ENCODE measurements at places on chromosomes 1 and 21.

DNA sequence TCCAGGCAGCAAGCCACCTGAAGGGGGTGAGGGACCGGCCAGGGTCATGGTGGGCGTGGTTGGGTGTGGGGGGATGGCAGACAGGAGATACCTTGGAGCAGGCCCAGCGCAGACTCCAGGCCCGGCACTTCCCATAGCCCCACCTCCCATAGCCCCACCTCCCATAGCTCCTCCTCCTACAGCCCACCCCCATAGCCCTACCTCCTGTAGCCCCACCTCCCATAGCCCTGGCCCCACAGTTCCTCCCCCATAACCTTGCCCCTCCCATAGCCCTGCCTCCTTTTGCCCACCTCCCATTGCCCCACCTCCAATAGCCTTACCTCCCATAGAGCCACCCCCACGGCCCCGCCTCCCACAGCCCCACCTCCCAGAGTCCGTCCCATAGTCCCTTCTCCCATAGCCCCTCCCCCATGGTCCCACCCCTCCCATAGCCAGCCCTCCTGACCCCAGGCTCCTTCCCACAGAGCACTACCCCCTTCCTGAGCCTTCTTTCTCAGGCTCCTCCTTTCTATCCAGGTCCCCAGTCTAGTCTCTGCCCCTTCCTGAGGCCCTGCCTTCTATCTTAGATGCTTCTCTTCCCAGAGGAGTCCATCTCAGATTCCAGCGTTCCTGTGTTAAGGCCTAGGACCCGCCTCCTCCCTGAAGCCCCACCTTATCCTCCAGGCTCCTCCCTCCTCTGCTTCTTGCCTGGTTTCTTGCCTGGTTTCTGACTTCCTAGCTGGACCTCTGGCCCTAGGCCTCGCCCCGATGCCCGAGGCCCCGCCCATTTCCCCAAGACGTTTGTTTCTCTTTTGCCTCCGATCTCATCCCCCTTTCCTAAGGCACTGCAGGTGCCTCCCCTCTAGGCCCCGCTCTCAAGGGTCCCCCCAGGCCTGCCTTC lies 46.8 kb downstream of the PTPRU start:
- peak; percentile 35 for DNase-seq

DNA sequence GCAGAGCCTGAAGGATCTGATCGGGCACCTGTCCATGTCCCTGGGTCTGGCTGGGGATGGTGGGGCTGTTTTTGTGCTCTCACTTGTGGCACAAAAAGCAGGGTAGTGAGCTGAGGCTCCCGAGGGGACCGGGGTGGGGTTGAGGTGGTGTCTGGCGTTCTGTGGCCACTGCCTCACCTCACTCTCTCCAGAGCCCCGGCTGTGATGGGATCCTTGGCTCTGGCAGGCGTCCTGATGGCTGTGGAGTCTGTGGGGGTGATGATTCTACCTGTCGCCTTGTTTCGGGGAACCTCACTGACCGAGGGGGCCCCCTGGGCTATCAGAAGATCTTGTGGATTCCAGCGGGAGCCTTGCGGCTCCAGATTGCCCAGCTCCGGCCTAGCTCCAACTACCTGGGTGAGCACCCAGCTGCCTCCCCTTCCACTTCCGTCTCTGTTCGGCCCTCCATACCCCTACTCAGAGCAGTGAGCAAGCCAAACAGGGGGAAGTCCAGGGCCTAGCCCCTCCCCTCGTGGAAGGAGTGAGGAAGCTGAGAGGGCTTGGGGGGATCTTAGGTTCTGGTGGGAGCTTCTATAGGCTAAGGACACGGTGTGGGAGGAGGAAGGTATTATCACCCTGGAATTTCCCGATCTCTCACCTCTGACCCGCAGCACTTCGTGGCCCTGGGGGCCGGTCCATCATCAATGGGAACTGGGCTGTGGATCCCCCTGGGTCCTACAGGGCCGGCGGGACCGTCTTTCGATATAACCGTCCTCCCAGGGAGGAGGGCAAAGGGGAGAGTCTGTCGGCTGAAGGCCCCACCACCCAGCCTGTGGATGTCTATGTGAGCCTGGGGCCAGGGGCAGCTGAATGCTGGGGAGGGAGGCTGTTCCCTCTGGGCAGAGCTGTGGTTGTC lies 7.0 kb downstream of the ADAMTSL4 start:
- no peak for DNase-seq

DNA sequence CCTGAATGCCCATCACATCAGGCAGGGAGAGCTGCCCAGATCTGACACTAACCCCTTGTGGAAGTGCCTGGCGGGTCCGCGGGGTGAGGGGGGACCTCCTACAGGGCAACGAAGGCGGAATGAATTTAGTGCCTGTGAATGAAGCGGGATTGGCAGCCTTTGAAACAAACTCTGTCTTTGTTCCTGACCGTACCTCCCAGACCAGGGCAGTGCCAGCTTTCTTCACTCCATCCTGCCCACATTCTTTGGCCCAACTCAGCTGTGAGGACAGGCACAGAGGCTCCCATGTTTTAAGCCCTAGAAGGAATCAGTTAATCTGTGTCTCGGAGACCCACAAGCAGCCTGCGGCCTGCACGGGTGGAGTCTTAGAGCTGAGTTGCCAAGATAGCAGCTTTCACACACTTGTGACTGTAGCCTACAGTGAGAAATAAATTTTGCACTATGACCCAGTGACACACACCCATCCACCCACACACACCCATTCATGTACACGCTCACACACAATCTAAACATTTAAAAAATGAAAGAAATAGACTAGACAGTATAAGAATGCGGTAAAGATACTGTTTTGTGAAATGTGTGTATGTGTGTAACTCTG lies 60.1 kb upstream of the USP24 start:
- DNase-seq = no peak

DNA sequence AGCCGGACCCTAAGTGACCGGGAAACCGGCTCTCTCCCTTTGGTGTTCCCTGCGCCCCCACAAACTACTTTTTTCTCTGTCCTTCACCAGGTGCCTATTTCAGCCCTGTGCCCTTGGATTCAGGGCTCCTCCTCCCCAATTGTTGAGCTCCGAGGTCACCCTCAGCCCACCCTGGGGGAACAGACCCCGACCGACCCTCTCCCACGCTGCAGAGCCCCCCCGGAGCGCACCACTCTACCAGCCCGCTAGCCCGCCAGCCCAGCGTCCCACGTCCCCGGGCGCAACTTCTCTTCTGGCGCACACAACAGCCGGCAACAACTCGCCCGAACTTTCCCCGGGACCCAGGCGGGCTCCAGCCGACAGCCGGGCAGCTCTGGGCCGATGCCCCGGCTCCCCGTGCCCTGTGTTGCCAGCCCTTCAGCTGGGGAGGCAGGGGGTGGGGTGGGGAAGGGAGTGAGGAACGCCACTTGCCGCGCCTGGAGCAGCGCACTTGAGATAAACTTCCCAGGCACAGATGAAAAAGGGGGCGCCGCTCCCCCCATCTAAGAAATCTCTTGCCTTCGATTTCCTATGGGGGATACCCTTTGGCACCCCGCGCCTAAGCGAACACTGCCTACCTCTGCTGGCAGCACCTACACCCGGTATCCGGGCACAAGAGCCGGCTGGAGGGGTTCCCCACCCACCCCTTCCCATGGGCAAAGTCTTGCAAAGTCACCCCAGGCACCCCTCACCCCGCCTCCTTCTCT lies 997 bp downstream of the CASZ1 start:
- DNase-seq = no peak

DNA sequence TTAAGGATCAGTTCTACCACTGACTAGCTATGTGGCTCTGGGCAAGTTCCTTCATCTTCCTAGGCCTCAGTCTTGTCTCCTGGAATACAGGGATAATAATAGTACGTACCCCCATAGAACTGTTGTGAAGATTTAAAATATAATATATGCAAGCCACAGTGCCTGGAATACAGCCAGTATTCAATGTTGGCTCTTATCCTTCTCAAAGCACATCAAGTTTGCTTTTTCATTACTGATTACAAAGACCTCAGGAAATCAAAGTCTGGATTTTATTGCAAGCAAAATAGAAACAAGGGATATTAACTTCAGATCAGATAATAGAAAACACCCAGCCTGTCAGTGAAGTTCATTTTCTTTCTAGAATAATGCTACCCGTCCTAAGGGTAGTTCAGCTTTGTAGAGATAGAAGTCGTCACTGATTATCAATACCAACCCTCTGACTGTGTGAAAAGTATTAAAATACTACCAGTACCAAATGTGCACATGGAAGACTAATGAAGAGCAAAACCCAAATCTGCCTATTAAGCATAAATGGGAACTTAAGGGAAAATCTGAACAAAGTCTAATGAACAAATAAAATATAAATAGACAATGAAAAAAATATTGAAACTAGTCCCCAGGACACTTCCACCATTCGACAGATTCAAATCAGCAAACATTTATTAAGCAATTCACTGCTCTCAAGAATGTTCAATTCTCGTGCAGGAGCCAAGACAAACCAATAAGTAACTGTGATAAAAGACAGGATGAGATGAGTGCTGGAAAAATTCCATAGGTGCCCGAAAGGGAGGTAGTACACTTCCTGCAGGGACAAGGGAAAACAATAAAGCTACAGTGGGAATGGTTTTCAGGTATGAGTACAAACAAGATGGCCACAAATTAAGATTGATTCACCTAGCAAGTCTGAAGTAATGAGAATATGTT lies 206.2 kb downstream of the SMYD3 start:
- DNase-seq = no peak

GRCh38 chr1:175877939-175878737 lies 134.7 kb upstream of the TNR start:
- DNase-seq = no peak

- no peak for DNase-seq
These were observed 29.3 kb downstream of the MYOG start for GRCh38 chr1:203056516-203056915.

DNA sequence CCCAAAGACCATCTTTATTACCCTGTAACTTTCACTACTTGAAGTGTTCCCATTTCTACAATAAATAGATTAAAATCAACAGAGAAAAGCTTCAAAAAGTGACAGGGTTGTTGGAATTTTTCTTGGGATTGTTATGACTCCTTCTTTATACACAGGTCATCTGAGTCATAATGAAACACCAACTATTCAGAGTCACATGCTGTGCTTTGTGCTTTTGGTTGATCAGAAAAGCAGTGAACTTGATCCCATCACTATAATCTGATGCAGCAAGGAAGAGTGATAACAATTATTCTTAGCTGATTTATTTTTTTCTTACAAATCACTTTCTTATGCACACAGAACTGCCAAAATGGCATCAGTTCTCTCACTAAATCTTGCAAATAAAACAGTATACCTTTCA lies 422.9 kb downstream of the PTBP2 start:
- no peak for DNase-seq

DNA sequence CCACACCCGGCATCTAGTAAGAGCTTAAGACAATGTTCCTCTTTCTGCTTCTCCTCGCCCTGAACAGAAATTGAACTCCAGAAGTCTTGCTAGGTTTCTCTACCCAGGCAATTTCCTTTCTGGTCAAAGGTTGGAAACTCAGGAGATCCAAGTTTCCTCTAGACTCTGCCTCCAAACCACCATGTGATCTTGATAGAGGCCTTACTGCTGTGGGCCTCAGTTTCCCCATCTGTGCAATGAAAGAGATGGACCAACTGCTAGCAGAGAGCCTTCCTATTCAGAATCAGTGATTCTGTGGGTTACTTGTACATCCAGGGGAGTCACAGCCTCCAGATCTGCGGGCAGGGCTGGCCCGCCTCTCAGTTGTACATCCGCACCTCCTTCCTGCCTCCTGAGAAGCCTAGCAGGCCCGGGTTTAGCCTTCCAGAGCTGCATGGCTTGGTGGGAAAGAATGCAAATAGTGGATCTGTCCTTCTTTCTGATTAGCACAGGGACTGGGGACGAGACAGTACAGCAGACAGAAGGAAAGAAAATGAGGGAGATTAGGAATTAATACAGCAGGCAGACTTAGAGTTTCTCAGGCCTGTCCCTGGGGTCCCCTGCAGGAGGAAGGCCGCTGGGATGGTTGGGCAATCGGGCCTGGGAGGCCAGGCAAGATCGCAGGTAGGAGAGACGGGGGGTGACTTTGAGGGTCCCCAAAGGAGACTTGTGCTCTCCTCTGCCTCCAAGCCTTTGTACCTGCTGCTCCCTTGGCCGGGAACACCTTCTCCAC lies 83.9 kb downstream of the PAX7 start:
- DNase-seq = no peak

DNA sequence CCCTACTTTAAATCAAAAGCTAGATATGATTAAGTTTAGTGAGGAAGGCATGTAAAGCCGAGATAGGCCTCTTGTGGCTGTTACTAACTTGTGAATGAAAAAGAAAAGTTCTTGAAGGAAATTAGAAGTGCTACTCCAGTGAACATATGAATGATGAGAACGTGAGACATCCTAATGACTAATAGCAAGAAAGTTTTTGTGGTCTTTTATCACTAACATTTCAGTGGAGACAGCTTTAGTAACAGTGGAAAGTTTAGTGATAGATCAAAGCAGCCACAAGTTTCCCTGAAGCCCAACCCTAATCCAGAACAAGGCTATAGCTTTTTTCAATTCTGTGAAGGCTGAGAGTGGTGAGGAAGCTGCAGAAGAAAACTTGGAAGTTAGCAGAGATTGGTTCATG lies 73.6 kb upstream of the LRRC8B start:
- no peak for DNase-seq

GRCh38 chr1:15687446-15687845 lies 3.3 kb downstream of the PLEKHM2 start:
- DNase-seq = no peak

DNA sequence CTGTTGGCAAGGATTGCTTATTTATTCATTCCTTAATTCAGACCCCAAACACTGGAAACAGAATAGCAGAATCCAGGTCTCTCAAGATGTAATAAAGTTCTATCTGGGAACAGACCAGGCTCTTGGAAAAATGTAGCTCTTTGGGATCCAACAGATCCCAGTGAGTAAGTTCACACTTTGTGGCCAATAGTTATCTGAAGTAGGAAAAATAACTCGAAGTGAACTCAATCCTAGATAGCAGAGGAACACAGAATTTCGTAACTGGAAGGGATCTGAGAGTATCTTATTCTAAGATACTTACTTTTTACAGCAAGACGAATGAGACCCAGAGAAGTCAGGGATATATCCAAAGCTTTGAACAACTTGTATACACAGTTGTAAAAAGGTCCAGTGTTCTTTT lies 150.7 kb upstream of the CD34 start:
- DNase-seq = no peak

DNA sequence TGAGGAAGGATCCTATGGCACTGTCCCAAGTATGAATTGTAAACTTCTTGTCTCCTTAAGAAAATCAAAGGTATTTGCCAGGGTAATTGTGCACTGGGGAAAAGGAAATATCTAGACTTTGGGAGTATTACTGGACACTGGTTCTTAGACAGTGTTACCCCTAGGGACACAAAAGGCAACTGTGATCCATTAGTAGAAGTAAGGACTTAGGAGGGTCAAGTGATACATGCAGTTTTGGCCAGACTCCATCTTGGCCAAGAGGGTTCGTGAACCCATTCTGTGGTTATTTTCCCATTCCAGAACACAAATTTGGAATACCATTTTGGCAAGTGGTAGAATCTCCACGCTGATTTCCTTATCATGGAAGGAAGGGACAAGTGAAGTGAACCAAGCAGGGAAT lies 98.1 kb downstream of the TM2D1 start:
- no peak for DNase-seq

GRCh38 chr1:89516055-89516454 lies 8.6 kb upstream of the LRRC8B start:
- no peak for DNase-seq

- DNase-seq = no peak
These were observed 78.5 kb downstream of the ITPKB start for GRCh38 chr1:226660410-226661182.

Data from HuH-7.5 (cell line).